ENCODE measurements at places on chromosomes 4 and X.
A peak's percentile ranks its signal among the peaks of the same experiment; 100 is the strongest.

- peak; percentile 70 for DNase-seq
These were observed 258.2 kb downstream of the PPP1R2C start for GRCh38 chrX:42519666-42520231.

- DNase-seq = peak; percentile 52
These were observed 106.3 kb downstream of the LINC00632 start for GRCh38 chrX:140815868-140816267.

GRCh38 chr4:6909970-6910339 is 329 bp downstream of the TBC1D14 start:
- no peak for DNase-seq

DNA sequence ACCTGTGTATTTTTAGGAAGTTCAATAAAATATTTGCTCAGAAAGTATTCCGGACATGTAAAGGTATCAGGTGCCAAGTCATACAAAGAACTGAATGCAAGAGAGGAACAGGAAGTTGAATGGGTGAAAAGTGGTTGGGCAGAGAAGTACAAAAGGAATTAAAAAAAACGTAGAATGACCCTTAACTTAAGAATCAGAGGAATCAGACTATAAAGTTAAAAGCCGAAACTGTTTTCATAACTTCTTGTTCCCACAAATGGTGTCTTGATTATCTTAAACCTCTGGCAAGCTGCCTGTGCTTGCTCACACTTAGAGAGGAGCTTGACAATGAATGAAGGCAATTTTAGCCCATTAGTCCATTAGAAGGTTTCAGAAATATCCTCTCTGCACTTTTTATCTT is 81.6 kb upstream of the HHIP start:
- DNase-seq = peak; percentile 68

GRCh38 chrX:148371291-148371690 is 129.1 kb upstream of the AFF2 start:
- no peak for DNase-seq

GRCh38 chrX:19889582-19890342 is 2.4 kb upstream of the SH3KBP1 start:
- DNase-seq = peak; percentile 74

- no peak for DNase-seq
These were observed 59.3 kb downstream of the NLGN4X start for GRCh38 chrX:6169407-6169806.

DNA sequence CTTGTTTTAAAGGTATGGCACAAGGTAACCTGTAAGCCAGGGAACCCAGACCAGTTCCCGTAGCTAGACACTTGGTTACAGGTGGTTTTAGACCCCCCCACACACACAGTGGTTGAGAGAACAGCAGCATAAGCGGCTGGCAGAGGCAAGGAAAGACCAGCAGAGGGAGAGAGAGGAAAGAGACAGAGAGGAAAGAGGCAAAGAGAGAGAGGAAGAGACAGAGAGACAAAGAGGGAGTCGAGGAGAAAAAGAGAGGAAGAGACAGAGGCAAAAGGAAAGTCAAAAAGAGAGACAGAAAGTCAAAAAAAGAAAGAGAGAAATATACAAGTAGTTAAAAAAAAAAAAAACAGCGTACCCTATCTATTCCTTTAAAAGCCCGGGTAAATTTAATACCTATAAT is 19.5 kb upstream of the PCSK1N start:
- DNase-seq = peak; percentile 30

- no peak for DNase-seq
These were observed 405 bp downstream of the CENPE start for GRCh38 chr4:103197765-103198110.

DNA sequence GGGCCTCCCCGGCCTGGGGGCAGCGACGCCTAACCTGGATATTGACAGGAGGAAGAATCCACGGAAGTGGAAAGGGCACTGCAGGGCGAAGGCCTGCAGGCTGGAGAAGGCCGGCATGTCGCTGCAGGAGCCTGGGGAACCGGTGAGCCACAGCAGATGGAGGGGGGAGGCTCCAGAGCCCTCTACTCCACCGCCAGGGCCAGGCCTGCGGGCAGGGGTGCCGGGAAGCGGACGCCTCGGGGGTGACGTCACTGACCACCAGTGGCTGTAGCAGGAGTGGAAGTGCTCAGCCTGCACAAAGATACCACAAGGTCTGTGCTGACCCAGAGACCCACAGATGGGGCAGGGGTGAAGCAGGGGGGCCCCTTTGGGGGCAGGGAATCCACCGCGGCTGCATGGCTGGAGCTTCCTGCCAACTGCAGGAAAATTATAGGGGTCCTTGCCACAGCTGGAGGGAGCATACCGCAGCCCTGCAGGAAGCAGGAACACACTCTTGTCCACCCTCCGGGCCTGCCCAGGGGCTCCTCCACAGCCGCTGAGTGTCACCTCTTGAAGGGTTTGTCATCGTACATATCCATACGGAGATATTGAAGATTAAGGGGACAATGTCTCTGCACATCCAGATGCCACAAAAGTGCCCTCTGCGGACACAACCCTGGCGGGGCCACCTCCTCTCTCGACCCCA is 7.6 kb upstream of the HTRA3 start:
- no peak for DNase-seq

GRCh38 chr4:53477038-53477565 is 99.7 kb downstream of the FIP1L1 start:
- DNase-seq = no peak

DNA sequence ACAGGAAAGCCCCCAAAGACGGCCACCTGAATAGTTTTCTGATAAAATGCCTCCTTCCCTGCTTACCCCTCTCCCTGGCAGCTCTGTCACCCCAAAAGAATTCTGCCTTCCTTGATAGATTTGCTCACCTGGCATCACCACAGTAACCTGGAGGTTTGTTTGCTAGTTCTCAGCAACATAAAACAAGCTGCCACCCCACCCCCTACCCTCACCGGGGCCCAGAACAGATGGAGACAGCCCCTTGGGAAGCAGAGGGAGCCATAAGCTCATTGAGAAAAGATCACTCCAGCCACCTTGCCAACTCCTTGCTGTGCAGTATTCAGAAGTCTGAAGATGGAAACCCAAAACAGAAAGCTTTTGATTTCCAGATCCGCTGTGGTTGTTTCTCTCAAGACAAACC is 108.6 kb downstream of the DHX15 start:
- DNase-seq = no peak

DNA sequence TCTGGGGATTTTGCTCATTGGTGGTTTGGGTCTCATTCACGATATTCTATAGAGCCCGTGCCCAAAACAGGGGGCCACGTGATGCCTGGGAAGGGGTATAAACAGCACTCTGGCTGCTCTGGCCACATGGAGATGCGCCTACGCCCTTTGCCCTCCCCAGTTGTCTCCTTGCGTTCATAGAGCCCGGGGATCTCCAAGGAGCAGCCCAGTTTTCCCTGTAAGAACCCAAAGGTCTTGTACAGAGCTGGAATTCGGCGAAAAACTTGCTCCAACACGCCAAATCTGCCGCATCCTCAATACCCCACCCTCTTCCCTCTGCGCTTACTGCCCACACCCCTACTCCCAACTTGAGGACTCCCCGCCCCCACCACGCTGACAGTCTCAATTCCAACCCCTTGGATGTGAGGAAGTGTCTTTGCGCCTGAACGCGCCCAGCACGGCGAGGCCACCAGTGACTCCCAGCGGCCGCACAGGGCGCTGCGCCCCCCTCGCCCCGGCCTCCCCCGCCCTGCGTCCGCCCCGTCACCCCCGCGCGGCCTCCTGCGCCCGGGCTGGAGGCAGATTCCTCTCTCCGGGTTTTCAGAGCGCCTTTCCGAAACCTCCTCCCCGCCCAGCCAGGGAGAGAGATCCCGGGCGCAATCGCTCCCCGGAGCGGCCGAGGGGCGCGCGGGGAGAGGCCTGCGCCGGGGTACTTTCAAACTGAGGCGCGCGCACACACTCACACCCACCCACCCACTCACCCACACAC is at the start of gene NHS:
TSS of gene NHS (plus strand) at position 582 of the 748 bp plus-strand sequence. CDS start 558 bp downstream, outside the sequence.
- peak; percentile 74 for DNase-seq

- no peak for DNase-seq
These were observed 104.6 kb downstream of the DTHD1 start for GRCh38 chr4:36385951-36386571.

GRCh38 chr4:124708517-124709300 is 3.8 kb downstream of the ANKRD50 start:
- DNase-seq = peak; percentile 43

DNA sequence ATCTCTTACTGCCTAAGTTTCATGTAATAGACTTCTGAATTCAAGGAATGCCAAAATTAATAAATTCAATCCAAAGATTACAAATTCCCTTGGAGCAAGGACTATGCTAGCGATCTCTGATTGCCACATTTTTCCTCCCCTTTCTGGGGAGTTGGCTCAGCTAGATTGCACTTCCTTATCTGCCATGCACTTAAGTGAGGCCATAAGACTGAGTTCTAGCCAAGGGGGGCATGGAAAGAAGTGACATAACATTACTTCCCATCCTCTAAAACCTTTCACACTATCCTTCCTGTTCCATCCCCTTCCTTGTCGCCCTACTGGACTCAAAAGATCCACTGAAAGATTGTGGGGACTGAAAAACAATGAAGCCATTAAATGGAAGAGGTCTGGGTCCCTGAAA is 53.8 kb upstream of the TXK start:
- DNase-seq = no peak

DNA sequence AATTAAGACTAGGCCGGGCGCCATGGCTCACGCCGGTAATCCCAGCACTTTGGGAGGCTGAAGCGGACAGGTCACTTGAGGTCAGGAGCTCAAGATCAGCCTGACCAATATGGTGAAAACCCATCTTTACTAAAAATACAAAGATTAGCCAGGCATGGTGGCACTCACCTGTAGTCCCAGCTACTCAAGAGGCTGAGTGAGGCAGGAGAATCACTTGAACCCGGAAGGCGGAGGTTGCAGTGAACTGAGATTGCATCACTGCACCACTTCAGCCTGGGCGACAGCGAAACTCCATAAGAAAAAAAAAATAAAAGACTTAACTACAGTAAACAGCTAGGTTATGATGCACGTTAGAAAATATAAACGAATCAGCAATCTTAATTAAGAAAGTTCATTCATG is 216.0 kb upstream of the TEX13C start:
- no peak for DNase-seq

GRCh38 chr4:33071535-33071934 is 2351.4 kb downstream of the PCDH7 start:
- DNase-seq = no peak

DNA sequence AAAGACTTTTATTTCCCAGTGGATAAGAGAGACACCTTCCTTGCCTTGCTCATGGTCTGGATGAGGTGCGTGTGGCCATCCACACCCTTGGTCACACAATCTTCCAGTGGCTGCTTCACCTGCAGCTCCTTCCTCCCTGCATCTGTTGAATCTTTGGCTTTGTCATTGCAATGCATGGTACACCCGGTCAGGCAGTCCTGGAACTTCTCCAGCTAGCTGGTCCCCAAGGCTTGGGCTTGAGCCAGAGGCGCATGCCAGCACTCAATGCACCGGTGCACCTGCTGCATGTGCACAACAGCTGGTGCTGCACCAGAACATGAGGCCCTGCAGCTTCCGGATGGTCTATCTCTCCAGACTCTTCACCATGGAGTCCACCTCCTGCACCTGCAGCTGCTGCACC is 31.7 kb downstream of the SCML1 start:
- no peak for DNase-seq

- DNase-seq = no peak
These were observed 403.8 kb downstream of the FSTL5 start for GRCh38 chr4:161760008-161760407.

DNA sequence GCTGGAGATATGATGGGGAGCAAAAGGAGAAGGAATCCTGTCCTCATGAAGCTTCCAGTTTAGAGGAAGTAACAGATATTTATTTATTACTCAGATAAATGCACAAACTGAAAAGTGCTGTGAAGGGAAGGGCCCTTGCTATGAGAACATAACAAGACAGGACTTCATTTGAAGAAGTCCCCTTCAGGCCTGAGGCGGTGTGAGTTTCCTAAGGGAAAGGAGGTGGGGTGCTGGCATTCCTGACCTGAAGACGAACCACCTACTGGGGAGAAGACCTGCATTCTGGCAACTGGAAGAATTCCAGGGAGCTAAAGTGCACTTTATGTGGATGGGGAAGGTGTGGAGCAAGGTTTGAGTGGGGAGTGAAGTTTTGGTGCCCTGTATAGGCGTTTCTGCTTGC is 15.9 kb upstream of the SPARCL1 start:
- no peak for DNase-seq

DNA sequence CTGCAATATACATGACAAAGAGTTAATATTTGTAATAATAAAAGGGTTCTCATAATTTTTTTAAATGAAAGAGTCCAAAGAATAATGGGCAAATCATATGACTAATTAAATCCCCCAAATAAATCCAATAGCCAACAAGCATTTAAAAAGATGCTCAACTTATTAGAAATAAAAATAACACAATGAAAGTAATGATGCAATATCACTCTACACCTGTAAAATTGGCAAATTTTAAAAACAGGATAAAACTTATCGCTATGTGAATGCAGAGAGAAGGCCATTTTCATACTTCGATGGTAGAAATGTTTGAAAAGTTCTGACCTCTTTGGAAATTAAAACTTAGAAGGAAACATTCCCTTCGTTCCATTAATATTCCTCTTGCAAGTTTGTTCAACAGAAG is 1.9 kb downstream of the F8 start:
- DNase-seq = no peak

DNA sequence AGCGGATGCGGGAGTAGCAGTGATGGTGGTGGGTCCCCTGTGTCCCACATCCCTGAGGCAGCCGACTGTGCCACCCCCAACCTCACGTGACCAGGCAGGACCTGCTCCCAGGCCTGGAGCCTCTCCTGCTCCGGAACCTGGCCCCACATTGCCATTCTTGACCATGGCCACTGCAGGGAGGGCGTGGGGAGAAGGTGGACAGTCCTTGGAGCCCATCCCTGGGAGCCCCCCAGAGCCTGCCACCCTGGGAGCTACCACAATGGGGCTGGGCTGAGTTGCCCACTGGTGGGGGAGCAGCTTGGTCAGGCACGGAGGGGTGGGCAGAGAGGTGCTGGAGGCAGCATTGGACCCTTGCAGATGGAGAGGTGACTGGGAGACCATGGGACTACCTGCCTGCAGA is 36.8 kb downstream of the TMPRSS11A start:
- DNase-seq = no peak

DNA sequence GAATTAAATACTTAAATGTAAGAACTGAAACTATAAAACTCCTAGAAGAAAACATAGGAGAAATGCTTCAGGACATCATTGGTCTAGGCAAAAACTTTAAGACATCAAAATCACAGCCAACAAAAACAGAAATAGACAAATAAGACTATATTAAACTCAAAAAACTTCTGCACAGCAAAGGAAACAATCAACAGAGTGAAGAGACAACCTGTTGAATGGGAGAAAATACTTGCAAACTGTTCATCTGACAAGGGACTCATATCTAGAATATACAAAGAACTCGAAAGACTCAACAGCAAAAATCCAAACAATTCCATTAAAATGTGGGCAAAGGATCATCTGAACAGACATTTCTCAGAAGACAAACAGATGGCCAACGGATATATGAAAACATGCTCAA is 16.2 kb upstream of the DSPP start:
- DNase-seq = no peak

All from EH (cell line).